ENCODE measurements at places on chromosomes 6 and 20.

- DNase-seq = no peak
Observed at GRCh38 chr20:20663841-20664240, 48.6 kb downstream of the RALGAPA2 start.

- DNase-seq = no peak
Observed at GRCh38 chr6:1094306-1094705, 217.6 kb upstream of the FOXQ1 start.

GRCh38 chr20:42609618-42610017 lies 580.1 kb downstream of the PTPRT start:
- no peak for DNase-seq

DNA sequence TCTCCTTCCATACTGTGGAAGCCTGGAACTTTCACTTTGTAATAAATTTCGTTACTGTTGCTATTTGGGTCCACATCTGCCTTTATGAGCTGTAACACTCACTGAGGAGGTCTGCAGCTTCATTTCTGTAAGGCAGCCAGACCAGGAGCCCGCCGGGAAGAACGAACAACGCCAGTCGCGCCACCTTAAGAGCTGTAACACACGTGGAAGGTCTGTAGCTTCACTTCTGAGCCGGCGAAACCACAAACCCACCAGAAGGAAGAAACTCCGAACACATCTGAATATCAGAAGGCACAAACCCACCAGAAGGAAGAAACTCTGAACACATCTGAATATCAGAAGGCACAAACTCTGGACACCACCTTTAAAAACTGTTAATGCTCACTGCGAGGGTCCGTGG lies 589.9 kb upstream of the SLC35B3 start:
- no peak for DNase-seq

GRCh38 chr6:144266091-144266649 lies 19.0 kb upstream of the UTRN start:
- no peak for DNase-seq

- no peak for DNase-seq
Observed at GRCh38 chr6:42025845-42026243, 24.5 kb upstream of the TAF8 start.

GRCh38 chr20:61037498-61037897 lies 214.6 kb upstream of the CDH4 start:
- no peak for DNase-seq

DNA sequence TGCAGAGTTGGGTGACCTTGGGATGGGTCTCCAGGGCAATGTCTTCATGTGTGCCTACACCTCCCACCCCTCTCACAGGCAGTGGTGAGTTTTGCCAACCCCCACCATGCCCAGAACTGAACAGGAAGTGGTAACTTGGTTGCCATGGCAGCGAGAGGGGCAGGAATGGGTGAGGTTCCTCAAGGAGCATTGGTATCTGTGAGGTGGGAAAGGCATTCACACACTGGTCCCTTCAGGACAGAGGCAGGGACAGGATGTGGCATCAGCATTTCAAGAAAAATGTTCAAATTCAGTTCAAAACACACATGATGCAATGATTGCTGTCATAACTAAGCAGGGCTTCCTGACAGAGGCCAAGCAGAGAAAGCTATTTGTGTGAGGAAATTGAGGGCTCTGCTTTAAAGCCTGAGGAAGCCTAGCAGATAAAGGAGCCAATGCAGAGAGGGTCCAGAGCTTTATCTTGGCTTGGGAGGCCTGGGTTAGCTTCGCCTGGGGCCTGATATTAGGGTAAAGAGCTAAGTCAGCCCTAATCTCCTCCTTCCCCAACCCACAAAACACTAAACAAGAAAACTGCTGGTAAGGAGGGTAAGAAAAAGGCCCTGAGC lies 551 bp downstream of the TREML2 start:
- no peak for DNase-seq

DNA sequence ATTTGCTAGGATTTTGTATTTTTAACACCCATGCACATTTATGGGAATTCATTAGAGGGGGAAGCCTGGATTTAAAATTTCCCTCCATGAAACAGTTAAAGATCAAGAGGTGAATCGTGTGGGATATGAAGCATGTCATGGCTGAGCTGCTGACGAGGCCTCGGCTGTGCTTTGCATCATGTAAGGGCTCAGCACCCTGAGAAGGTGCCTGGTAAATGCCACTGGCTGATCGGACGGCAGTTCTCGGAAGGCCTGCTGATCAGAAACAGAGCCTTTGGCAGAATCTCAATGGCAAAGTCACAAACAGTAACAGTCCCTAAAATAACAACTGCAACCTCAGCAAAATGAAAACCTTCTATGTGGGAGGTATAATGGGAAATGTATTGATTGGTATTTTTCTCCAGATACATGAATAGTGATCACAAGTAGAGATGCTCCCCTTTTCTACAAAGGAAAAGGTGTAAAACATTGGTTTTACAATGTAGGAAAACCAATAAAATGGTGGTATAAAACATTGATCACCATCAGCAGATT lies 53.0 kb upstream of the FUCA2 start:
- DNase-seq = no peak
